ENCODE measurements at places on chromosomes 2 and 18.

- DNase-seq = no peak
Measured at GRCh38 chr2:72176281-72176680, 28.6 kb upstream of the CYP26B1 start.

DNA sequence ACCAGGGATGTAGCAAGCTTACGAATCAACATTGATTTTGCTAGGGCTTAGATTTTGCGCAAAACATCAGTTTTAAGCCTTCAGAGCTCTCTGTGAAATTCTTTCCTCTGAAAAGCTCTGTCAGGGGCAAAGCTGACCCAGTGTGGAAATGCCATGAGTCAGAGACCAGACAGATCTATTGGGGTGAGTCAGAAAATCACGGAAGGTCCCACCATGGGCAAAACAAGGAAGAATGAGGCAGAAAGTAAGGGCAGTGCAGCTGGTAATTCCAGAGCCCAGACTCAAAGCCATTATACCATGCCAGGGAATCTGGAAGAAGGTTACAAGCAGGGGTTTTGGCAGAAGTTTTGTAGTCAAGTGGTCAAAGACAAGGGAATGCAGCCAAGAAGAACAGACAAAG, 256.6 kb upstream of the CTAGE1 start:
- no peak for DNase-seq

- DNase-seq = no peak
Measured at GRCh38 chr2:25497229-25497917, 155.6 kb upstream of the DNMT3A start.

- DNase-seq = no peak
Measured at GRCh38 chr18:9323750-9324445, 10.7 kb upstream of the TWSG1 start.

GRCh38 chr2:233758849-233759248, 1.2 kb upstream of the UGT1A1 start:
- no peak for DNase-seq

DNA sequence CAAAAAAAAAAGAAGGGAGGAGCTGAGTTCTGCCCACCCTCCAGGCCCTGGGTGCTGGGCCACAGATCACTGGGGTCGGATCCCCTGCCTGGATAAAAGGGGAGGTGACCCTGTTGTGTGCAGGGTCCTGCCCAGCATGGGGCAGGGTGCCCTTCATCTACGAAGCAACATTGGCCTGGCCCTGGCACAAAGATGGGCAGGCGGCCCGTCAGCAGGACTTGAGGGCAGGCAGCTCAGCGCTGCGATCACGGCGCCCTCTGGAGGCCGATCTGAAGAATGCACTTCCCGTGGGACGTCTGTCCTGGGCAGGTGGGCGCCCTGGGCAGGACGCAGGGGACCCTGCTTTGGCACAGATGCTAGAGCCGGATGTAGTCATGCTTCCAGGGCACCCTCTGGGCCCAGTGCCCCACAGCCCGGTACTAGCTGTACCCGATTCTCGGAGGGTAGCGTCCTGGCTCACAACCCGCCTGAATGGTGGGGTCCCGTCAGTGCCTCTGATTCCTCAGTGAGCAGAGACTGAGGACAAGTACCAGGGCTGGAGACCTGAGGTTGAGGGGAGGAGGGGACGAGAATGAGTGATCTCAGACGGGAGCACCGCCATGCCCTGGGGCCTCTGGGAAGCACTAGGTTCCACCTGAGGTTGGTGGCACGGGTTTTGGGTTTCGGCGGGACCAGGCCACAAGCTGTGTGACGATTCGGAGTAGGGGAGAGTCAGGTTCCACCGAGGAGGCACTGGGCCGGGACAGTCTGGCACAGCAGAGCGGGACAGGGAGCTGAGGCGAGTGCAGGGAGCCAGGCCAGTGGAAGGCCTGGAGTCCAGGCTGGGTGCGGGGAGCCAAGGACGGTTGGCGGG, 18.0 kb downstream of the ARID5A start:
- DNase-seq = no peak

DNA sequence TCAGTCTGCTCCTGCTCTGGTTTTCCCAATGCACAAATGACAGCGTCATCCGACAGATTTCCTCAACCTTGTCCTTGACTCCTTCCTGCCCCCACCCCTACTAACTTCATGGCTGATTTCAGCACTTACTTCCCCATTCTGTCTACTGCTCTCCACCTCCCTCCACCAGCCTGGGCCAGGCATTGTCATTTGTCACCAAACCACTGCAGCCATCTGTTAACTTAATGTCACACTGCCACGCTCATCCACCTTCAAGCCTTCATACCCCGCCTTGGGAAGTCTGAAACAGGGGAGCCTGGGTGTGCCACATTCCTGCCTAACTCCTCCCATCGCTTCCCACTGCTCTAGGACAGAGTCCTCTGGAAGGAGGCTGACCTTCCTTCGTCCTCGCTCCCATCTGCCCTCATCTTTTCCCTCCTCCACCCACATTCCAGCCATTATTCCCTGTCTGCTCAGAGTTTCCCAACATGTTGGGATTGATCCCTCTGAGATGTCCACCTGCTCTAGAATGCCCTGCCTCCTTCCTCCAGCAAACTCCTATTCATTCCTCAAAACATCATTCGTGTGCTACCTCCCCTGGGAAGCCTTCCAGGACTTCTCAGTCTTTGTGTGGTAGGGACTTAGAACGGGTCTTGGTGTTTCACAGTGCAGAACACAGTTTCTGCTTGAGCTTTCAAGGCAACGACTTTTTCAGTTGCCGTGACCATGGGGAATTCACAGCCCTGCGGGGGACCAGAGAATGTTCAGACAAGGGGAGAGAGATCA, 42.2 kb upstream of the SMAD7 start:
- DNase-seq = no peak

GRCh38 chr2:191499050-191499449, 178.9 kb upstream of the NABP1 start:
- no peak for DNase-seq

DNA sequence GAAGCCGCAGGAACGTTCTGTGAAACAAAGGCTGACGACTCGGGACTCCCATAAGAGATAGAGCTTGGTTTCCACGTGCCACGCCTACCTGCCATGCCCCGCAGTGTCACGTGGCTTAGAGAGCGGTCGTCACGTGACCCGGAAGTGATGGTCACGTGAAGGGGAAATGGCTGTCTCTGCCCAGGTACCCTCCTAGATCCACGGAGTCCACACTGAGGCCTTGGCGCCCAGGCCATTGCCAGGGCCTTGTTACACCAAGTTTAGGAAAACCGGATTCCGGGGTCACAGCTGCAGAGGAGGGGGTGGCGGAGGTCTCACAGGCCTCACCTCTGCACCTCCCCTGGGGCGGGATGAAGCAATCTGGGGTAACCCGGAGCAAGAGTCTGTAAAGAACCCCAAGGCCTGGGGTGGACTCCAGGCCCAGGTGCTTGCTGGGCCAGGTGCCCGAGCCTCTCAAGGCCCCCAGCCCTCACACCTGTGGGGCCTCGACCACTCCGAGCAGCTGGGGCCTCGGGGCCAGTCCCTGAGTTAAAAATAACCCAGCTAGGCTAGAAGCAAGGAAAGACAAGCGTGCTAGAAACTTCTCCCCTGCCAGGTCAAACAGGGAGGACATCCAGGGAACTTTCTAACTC, 113.5 kb upstream of the ZNF236 start:
- no peak for DNase-seq

GRCh38 chr18:48238206-48238605, 171.0 kb downstream of the ZBTB7C start:
- DNase-seq = no peak

GRCh38 chr18:75122334-75122958, 86.5 kb downstream of the PTGR3 start:
- no peak for DNase-seq

- DNase-seq = no peak
Measured at GRCh38 chr2:10830203-10830602, 17.6 kb upstream of the PDIA6 start.

GRCh38 chr2:86468162-86469033, 27.2 kb downstream of the KDM3A start:
- no peak for DNase-seq

GRCh38 chr2:113053666-113054065, 999 bp upstream of the IL36B start:
- DNase-seq = no peak

GRCh38 chr2:189501487-189501886, 60.2 kb downstream of the WDR75 start:
- DNase-seq = no peak

DNA sequence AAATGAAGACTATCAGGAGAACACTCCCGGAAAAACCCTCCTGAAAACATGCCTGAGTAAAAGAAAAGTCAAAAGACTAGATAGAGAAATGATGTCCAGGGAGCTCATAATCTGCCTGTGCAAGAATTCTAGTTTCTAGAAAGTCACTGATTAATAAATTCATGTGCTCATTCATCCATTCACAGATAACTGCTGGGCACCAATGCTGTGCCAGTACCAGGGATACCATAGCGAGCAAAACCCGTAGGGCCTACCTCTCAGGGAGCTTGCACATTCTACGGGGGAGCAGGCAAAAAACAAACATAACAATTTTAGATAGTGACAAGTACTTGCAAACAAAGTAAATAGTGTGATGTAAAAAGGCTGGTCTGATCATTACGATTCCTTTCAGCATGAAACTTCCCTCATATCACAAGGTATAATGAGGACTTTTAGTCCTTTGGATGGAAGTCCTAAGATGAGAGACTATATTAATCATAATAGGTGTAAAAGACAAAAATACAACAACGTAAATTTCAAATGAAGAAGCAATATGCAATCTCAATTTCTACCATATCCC, 289.9 kb downstream of the AFF3 start:
- no peak for DNase-seq

DNA sequence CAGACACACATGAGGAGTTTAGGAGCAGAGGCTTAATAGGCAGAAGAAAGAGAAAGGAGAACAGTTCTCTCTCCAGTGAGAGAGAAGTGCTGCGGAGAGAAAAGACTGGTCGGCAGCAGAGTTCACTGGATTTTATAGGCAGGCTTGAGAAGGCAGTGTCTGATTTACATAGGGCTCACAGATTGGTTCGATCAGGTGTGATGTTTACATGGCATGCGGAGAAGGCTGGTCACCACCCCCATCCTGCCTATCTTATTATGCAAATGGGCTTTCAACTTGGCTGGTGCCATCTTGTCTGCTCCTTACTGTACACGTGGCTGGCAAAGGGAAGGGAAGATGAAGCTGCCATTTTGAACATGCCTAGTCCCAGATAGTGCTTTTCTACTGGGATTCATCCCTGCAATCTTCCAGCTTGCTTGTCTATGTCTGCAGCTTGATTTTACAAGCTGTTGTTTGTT, 113.4 kb downstream of the AP1S3 start:
- no peak for DNase-seq

DNA sequence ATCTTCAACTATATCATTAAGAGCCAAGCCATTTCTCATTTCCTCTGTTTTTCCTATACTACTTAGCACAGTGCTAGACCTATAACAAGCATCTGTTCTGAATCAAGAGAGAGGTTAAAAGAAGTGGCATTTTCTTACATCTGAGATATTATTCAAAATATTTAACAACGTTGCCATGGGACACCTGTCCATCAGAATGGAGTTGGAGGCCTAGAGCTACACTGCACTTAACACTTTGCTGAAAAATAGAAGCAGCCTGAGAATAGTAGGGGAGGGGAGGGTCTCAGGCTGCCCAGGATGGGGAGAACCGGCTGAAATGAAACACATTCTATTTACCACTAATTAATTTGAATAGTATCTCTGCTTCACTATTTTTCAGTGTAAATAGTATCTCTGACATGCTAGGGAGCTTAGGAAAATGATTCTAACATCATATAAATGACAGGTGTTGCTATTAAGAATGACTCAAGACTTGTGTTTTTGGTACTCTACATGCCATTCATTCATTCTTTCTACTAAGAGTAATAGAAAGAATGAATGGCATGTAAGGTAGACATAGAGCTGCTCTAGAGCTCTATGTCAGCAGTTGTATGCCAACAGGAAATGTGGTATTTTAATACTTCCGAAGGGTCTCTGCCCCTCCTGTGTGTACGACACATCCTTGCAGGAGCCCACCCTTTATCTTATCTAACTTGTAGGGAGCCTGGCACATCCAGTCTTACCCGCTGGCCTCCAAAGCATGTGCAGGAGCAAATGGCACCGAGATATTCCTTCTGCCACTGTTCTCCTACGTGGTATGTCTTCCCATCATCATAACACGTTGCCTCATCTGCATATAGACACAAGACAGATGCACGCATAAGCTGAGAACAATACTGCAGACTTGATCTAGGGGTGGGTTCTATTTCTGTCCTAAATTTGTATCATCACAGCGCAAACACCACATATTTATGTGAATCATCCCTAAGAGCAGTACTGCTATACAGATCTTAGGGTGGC, 52.6 kb downstream of the ATIC start:
- no peak for DNase-seq

GRCh38 chr2:222622910-222623309, 33.0 kb downstream of the FARSB start:
- no peak for DNase-seq

DNA sequence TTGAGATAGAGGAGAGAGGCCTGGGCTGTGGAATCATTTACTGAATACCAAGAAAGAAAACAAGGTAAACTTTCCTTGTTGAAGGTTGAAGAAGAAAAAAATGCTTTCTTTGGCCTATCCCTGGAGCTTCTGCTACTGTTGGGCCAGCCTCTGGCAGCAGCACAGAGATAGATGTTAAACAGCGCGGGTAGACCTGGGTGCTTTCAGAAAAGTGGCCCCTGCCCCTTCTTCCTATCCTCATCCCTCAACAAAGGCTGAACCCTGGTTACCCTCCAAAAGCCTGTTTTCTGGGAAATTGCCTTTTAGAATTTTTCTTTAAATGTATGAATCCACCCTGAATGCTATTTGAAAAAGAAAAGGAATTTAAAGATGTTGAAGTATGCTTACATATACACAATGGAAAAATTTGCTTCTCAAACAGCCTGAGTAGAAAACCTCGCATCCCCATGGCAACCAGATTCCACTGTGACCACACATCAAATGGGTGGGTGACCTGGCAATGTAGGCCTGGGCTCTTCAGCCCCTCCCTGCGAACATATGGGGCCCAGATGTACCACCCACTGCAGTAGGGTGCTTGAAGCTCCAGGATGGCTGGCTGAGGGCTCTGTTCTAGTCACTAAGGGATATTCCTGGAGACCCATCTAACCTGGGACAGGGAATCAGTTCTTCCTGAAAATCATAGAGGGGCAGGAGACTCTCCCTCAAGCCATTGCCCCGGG, 23.4 kb upstream of the CHRNA1 start:
- DNase-seq = peak; percentile 65

GRCh38 chr18:44759925-44760342, 79.2 kb downstream of the SETBP1 start:
- no peak for DNase-seq

DNA sequence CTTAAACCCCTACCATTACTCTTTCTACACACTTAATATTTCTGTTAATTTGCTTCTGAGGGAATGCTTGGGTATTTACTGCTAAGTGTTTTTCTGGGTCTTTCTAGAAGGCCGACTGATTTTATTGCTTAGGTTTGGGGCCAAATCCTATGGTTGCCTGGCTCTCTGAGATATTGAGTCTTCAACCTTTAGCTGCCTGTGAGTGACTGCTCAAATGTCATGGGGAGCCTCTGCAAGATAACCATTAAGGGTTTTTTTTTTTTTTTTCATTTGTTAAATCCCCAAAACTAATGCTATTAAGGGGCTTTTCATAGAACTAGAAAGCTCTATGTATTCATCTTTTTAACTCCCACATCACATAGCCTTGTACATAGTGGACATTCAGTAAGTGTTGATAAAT, 5.0 kb downstream of the OSBPL6 start:
- DNase-seq = no peak

- DNase-seq = peak; percentile 32
Measured at GRCh38 chr18:74064510-74064909, 83.1 kb downstream of the FBXO15 start.

- DNase-seq = no peak
Measured at GRCh38 chr2:17804358-17804757, 11.9 kb upstream of the MSGN1 start.
